ENCODE measurements at places on chromosomes 3 and 15. TPM values are rescaled to one million over a fixed set of nuclear protein-coding genes. Genes with fewer than 3 reads are reported as not detected.

BMF gene
- polyA plus RNA-seq: 45.1 TPM

KBTBD13 gene
- polyA plus RNA-seq: 0.12 TPM

P2RY14 gene
- polyA plus RNA-seq: 0.50 TPM

OGG1 gene
- polyA plus RNA-seq: 77.5 TPM

MCF2L2 gene
- polyA plus RNA-seq: 1.2 TPM

NLGN1 gene
- 2.7 TPM for polyA plus RNA-seq

GRCh38 chr3:12977117-12977808 is 96.0 kb downstream of the IQSEC1 start:
- DNase-seq: no peak

DNA sequence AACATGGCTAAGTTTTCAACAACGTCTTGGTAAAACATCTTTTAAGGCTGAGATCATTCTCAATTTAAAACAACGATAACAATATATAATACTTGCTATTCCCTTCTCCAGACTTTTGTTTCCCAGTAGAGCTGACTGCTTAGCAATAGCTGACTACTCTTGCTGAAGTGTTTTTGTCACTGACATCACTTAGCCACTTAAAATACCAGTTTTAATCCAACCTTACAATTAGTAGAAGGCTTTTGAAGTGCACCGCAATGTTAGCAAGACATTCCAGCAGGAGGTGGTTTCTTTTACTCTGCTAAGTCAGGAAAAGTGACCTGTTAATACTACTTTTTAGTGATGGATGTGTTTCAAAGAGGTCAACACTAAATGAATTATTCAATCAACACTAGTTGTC is 28.7 kb upstream of the GBE1 start:
- DNase-seq: no peak

DNA sequence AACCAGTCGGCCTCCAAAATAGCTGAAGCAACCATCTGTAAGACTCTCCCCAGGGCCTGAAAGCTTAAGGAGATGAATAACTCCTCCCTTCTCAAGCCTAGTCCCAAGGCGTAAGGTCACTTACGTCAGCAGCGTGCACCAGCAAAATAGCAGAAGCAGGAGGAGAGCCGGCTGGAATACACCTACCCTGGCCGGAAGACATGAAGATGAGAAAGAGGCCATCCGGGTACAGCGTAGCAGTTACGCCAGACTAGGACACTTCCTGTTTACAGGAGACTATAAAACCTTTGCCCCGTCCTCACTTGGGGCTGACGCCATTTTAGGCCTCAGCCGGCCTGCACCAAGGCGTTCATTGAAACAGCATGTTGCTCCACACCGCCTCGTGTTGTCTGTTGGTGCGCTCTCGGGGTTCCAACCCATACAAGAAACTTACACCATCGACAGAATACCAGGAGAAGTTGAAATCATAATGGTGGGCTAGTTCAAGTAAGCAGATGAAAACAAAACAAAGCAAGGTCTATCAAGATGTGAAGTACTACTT is 2.5 kb downstream of the CFAP92 start:
- no peak for DNase-seq

GRCh38 chr3:177300039-177300833 is 103.0 kb upstream of the TBL1XR1 start:
- peak; percentile 80 for DNase-seq

- DNase-seq: no peak
Observed at GRCh38 chr3:29721789-29722188, 440.9 kb downstream of the RBMS3 start.

- DNase-seq: no peak
Observed at GRCh38 chr3:157077565-157077991, 82.4 kb downstream of the CCNL1 start.

DNA sequence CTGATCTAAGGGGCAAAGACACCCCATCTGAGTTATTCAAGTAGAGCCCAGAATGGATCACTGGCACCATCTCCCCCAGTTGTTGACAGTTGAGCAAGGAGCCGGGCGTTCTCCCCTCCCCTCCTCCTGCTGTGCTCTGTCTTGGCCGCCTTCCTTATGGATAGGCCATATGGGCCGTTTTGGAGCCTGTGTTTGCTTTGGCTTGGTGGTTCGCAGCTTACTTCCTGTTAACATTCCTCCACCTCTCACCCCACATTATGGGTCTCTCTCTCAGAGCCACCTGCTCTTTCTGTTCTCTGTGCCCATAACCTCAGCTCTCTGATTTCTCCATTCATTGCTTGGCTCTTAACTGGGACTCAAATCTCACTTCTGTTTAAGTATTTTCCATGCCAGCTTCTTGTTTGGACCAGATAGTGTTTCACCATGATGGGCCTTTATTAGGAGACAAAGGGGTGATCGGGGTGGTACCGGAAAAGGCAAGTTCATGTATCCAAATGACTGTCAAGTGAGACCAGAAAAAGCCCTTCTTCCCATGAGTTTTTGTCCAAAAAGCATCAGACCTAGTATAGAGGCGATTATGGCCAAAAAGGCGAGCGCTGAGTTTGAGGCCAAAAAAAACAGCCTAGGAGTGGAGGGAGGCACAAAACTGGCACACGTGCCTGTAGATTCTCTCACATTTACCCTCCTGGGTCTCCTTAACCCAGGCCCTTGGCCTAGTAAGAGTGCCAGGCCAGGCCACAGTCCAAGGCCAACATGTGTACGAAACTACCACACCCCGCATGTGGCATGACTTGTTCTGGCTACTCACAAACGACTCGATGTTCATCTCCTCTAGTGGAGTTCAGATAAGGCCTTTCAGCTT is 62.6 kb downstream of the DUT start:
- no peak for DNase-seq

- DNase-seq: no peak
Observed at GRCh38 chr3:156731813-156732212, 57.4 kb downstream of the TIPARP start.

DNA sequence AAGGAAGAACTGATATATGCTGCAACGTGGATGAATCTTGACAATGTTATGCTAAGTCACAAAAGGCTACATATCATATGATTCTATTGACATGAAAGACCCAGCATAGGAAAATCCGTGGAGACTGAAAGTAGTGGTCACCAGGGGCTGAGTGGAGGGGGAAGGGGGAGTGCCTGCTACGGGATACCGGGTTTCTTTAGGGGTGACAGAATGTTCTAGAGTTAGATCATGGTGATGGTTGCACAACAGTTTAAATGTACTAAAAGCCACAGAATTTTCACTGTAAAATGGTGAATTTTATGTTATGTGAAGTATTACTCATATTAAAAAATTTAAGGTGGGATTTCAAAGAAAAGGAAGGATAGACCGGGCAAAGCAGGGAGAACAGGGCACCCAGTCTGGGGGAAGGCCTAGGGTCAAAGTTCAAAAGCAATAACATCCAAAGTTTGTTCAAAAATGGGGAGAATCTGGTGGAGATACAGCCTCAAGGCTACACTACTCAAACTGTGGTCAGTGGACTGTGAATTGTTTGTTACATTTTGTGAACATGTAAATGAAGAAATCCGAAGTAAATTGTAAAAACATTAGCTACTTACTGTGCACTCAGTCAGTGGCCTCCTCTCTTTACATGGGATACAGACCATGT is 74.2 kb upstream of the FNDC3B start:
- no peak for DNase-seq

- DNase-seq: no peak
Observed at GRCh38 chr15:67501177-67501835, 19.6 kb upstream of the C15orf61 start.

DNA sequence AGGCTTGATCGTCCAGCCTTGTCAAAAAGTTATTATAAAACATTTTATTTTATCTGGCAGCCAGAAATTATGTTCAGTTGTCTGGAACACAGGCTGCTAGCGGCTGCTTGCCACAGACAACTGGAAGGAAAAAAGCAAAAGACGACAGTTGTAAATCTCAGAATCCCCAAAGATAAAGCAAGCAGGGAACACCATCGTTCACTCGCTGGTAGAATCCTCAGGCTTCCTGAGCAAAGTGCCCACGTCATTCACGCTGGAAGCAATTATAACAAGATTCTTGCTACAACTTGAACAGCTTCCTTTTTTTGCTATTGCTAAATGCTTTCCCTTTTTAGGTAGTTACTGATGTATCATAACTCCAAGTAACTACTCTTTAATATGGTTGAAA is 33.6 kb downstream of the ADAMTS17 start:
- DNase-seq: no peak

- no peak for DNase-seq
Observed at GRCh38 chr3:128277378-128278069, 124.2 kb downstream of the EEFSEC start.

GRCh38 chr3:177351757-177352158 is 154.5 kb upstream of the TBL1XR1 start:
- DNase-seq: no peak

DNA sequence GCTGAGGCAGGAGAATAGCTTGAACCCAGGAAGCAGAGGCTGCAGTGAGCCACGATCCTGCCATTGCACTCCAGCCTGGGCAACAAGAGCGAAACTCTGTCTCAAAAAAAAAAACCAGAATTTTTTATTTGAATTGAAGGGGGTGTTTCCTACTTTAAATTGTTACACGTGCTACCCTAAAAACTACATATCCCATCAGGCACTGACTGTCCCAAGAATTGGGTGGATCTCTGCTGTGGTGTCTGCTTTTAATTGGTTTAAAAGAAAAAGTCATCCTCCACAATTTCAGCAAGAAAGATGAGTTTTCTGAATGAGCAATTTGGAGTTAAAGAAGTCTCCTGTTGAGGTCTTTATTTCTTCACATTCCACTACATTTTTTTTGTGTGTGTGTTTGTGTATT is 2.1 kb downstream of the PDIA3 start:
- no peak for DNase-seq

DNA sequence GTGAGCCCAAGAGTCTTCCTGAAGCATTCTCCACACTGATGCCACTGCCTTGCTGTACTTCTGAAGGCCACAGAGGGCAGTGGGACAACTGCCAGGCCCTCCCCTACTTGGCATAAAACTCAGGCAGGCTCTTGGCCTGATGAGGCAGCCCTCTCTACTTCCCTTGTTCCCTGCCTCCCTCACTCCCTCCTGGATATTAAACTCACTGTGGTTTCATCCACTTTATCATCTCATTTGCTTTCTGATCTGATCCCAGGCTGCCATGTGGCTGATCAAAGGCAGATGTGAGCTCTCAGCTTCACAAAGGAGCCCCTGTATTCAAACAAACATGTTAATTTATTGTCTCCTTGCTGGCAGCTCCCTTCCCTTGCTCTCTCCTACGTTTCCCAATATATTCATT is 533.5 kb downstream of the IGSF11 start:
- DNase-seq: peak; percentile 26

DNA sequence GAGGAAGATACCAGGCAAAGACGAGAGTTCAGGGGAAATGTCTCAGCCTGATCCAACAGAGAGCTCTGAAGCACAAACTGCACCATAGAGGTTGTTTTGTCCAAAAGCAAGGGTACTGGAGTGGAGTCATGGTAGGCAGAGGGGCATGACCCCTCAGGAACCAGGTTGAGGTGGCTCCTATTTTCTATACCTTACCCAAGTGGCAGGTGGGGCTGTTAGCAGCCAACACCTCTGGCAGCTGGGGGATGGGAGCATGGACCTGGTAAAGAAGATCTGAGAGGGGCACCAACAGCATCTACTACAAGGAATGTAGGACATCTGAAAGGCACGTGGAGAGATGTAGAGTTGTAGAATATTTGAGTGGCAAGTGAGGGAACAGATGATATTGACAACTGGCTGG is 85.2 kb downstream of the GAP43 start:
- no peak for DNase-seq

GRCh38 chr3:39637807-39638206 is 170.3 kb downstream of the MOBP start:
- no peak for DNase-seq

DNA sequence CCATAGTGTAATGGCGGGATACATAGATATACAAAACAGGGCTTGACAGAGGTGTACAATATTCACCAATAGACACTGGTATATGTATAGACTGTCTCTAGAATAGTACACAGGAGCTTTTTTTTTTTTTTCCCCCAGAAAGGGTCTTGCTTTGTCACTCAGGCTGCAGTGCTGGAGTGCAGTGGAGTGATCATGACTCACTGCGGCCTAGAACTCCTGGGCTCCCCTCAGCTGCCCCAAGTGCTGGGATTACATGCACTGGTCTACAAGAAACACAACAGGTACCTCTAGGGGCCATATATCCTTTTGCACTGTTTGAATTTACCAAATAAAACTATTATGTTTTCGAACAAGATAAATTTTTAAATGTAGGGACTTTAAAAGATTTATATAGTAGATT is 12.3 kb downstream of the RHOA start:
- no peak for DNase-seq

DNA sequence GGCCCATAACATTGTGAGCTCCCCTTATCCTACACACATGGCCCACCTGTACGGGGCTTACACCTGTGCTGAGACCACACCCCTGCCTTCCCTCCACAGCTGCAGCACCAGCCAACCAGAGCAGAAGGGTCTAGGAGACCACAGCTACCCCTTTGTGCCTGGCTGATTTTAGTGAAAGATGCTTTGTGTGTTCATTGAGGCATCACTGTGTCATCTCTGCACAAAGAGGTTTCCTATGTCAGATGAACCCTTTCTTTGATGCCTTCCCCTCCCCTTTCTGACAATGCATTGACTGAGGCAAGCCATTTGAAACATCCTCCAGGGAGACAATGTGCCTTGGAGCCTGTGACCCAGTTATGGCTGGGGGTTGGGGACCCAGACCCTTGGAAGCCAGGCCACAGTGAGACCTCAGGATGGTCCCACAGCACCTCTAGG is 54.9 kb upstream of the SLC7A14 start:
- DNase-seq: no peak

GRCh38 chr3:27105904-27106303 is 263.3 kb downstream of the NEK10 start:
- no peak for DNase-seq

Data from renal cortex interstitium (tissue), 15 donors.